8988T (cell line): ENCODE measurements at places on chromosomes 7 and 10.

DNA sequence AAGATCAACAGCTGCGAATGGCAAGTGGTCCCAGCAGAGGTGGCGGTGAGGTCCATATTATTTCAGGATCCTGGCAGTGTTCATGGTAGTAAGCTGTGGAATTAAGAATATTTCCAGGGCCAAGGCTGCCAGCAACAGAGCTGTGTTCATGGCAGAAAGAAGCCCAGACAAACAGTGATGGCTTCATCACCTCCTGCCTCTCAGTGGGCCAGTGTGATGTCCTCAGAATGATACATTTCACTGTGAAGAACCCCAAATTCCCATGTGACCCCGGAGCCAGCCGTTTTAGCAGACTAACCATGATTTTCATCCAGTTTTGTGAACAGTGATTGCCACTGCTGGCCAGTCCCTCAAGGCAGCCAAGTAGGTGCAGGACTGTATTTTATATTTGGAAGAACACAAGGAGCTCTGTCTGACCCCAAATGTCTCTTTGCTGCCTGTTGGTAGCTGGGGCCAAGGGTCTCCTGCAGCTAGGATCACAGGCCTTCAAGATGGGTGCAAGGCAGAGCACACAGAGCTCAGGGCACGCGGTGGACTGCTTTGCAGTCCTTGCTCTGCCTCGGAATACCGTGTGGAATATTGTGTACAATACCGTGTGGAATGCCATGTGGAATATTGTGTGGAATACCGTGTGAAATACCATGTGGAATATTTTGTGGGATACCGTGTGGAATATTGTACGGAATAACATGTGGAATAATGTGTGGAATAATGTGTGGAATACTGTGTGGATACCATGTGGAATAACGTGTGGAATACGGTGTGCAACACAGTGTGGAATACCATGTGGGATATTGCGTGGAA is 132.3 kb upstream of the CHST15 start:
- no peak for DNase-seq

- no peak for DNase-seq
Measured at GRCh38 chr10:26438534-26439341, 597 bp downstream of the APBB1IP start.

- DNase-seq, result no peak
Measured at GRCh38 chr7:18202315-18203045, 174.8 kb upstream of the PRPS1L1 start.

- no peak for DNase-seq
Measured at GRCh38 chr7:121744877-121745276, 128.1 kb upstream of the PTPRZ1 start.

GRCh38 chr7:98186452-98187137 is 24.6 kb upstream of the BHLHA15 start:
- DNase-seq, result no peak

DNA sequence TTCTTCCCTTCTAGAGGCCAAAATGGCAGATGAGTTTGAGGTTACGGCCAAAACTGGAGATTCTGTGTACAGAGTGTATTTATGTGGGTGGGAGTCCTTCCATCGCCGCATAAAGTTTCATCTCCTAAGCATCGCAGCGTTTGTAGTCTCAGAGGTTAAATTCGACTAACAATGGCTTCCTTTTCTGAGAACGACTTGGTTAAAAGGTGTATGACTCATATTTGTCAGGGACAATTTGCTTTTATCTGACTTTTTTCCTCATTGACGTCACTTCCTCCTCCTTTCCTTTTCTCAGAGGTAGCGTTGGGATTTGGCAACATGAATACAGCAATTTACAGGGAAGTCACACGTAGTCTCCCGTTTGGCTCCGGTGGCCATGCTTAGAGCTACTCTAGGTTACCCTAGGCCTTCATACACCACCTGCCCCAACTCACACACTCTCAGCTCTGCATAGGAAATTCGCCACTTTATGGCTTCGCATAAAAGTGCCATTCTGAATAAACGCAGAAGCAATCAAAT is 37.6 kb upstream of the TCF7L2 start:
- no peak for DNase-seq

- DNase-seq, result no peak
Measured at GRCh38 chr10:97065686-97066660, 119.8 kb downstream of the SLIT1 start.

DNA sequence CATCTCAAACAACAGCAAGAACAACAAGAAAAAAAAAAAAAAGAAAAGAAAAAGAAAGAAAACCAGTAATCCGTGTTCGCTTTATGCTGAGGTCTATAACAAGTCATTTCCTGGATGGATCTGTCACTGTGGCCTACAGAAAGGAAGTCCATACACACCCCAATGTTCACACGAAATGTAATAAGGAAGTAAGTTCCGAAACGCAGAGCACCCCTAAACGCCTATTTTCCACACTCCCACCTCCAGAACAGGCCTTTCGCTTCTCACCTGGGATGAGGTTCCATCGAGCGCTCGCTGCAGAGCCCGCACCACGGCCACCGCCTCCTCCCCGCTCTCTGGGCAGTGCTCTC is 735 bp downstream of the ZNF394 start:
- no peak for DNase-seq

GRCh38 chr10:11825796-11826414 is 2.7 kb downstream of the PROSER2 start:
- no peak for DNase-seq

DNA sequence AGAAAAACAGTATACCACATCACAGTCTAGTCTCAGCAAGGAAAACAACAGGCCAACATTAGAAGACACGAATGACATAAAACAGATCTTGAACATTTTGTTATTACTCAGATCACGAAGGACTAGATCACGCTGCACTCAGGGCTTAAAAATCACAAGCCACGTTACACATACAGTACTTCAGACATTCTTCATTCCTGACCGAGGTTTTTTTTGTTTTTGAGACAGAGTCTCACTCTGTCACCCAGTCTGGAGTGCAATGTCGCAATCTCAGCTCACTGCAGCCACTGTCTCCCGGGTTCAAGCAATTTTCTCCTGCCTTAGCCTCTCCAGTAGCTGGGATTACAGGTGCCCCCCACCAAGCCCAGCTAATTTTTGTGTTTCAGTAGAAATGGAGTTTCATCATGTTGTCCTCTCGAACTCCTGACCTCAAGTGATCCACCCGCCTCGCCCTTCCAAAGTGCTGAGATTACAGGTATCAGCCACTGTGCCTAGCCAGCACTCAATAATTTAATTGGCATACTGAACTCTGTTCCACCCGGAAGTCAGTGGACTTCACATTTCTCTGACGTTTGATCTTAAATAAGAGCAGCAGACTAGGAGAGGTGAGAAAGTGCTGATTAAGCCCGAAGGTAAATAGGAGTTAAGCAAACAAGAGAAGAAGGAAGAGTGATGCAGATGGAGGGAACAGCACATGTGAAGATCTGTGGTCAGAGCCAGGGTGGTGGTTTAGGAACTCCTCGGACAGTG is 3.5 kb downstream of the AIMP2 start:
- DNase-seq, result no peak

DNA sequence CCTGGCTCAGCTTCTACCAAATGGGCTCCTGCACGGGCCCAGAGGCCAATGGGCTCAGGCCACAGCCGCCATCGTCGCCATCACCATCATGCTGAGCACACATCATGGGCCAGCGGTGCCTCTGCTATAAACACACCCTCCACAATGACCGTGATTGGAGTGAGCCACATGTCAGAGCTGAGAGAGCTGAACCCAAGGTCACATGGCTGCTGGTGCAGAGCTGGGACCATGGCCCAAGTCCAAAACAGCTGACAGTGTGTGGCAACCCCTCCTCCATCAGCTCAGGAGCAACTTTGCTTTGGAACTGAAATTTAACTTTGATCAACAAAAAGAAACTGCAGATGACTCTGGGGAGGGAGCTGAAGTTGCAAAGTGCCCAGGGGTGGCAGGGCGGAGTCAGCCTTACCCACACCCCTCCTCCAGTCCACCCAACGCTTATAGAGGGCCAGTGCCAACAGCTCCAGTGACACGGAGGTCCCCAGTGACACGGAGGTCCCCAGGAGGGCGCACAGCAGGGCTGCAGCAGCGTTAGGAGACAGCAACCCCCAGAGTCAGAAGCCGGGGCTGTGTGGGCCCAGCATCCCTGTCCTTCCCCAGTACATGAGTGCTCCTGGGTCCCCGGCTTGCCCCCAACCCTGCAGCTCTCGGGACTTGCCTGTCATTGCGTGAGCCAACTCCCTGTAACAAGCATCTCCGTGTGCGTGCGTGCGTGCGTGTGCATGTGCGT is 249.6 kb downstream of the ELFN1 start:
- no peak for DNase-seq

DNA sequence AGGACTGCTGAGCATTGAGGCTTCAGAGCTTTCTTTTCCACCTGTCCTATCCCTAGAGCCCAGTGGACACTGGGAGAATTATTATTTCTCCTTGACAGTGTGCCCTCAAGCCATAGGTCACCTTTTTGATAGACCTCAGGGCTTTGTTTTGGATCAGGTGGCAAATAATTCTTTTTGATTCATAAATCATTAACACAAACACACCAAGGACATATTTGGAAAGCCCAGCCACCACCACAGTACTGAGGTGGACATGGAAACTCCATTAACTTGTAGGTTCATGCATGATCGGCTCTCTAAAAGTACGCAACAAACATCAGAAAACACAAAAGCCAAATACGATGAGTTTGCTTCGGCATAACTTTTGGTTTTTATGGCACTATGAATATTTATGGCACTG is 17.8 kb upstream of the PLEKHS1 start:
- DNase-seq, result no peak

- DNase-seq, result no peak
Measured at GRCh38 chr7:150745086-150745485, 7.9 kb downstream of the GIMAP5 start.

- no peak for DNase-seq
Measured at GRCh38 chr10:48459270-48460150, 145.4 kb downstream of the ARHGAP22 start.

GRCh38 chr10:72483471-72483870 is 128.8 kb upstream of the DNAJB12 start:
- DNase-seq, result no peak

- DNase-seq, result no peak
Measured at GRCh38 chr10:127216786-127217185, 20.4 kb upstream of the INSYN2A start.

GRCh38 chr10:69641261-69641980 is 11.4 kb downstream of the FAM241B start:
- no peak for DNase-seq

GRCh38 chr10:24115403-24115802 is 93.5 kb upstream of the KIAA1217 start:
- no peak for DNase-seq

GRCh38 chr7:22571766-22572165 is 71.8 kb upstream of the STEAP1B start:
- no peak for DNase-seq

GRCh38 chr7:145497911-145498525 is 618.6 kb upstream of the CNTNAP2 start:
- DNase-seq, result no peak

GRCh38 chr10:94320285-94320914 is 42.3 kb downstream of the NOC3L start:
- no peak for DNase-seq

- no peak for DNase-seq
Measured at GRCh38 chr10:26682931-26683330, 14.6 kb upstream of the PDSS1 start.

GRCh38 chr10:83182076-83182475 is 957.2 kb upstream of the GHITM start:
- DNase-seq, result no peak

DNA sequence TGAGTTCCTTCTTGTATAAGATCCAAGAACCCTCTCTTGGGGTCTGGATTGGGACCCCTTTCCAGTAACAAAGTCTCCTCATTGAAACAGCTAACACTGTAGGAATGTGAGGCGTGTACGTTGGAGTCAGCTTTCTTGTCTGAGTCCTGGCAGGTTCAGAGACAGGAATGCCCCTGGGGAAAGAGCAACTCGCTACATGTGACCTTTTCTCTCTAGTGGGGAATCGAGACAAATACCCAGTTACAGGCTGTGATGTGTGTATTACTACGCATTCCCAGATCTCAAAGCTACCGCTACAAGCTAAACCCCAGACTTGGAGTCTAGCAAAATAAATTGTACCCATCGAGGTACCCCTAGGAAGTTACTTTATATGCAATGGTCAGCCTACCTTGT is 85.6 kb upstream of the FRMD4A start:
- no peak for DNase-seq

DNA sequence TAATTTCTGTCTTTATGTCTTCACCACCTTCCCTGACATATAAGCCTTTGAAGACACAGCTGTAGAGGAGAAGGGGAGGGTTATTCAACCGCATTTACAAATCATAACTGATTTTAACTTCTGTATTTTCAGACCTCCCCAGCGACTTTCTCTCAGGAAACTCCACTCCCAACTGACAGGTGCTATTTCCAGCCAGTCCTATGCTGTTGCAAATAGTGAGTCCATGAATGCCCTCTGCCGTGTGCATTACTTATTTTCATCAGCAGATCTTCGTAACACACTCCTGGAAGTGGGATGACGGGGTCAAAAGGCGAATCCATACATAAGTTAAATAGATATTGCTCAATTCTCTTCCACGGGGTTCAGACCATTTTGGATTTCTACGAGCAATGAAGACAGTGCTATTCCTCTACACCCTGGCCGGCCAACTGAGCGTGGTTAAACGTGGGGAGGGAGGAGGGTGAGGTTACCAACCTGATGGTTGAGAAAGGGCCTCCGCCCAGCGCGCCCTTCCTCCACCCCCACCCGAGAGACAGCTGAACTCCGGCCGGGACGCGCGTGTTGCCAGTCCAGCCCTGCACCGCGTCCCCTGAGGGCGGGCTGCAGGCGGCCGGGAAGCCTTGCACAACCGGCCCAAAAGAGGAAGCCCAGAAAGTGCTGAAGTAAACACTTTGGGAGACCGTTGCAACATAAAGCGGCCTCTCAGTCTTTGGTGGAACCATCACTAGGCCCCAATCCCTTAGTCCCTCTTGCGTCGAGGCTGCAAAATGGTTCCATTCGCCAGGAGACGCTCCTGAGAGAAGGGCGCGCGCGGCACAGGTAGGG is at the start of gene APBB1IP:
Gene APBB1IP, plus strand, starts transcription at position 705 of the 825 bp plus-strand sequence. CDS start 53,986 bp downstream, outside the sequence.
- no peak for DNase-seq

- no peak for DNase-seq
Measured at GRCh38 chr7:45514944-45515343, 59.2 kb upstream of the ADCY1 start.

GRCh38 chr10:7410301-7410861 is 453 bp downstream of the SFMBT2 start:
- DNase-seq, result no peak

GRCh38 chr10:72464438-72464837 is 109.7 kb upstream of the DNAJB12 start:
- DNase-seq, result no peak
